ENCODE measurements at places on chromosomes 2 and 18.

GRCh38 chr18:44914028-44914427, 233.3 kb downstream of the SETBP1 start:
- DNase-seq: no peak

GRCh38 chr18:574149-574860, 5.9 kb upstream of the CETN1 start:
- no peak for DNase-seq

DNA sequence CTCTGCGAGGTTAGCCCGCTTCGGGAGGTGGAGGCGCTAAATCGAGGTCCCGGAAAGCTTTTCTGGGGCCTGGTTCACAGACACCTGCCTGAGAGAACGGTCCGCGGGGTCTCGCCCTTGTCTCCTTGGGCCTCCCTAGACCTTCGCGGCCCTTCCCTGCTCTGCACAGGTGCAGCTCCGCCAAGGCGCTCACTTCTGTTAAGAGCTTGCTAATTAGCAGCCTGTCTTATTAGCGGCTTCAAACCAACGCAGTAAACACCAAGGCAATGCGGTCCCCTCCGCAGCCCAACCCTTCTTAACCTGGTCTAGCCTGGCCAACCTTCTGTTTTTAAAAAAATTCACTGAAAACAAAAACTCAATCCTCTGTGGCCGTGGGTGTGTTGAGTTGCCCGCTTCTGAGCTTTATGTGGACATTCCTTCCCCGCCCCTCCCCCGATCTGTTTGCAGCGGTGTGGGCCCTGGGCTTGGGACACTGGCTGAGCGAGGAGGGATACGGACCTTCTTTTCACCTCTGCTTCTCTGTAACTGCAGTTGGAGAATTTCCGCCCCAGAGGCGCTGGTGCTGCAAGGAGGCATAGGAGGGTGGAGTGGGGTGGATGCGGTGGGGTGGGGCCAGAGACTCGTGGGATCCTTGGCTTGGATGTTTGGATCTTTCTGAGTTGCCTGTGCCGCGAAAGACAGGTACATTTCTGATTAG, 3.4 kb upstream of the HOXD4 start:
- no peak for DNase-seq

DNA sequence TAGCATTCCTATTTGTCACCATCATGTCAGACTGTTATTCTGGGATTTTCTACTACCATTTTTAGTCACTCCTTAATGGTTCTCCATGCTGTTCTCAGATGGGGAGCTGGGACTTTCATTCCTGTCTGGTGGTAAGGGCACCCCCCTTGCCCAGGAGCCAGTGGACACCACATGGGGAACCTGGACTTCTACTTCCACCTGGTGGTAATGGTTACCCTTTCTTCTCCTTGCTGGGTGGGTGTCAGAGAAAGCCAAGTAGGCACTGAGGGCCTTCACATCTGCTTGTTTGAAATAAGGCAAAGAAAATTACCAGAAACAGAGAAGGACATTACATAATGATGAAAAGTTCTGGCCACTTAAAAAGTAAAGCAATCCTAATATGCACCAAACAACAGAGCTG, 239.8 kb downstream of the FHOD3 start:
- no peak for DNase-seq

DNA sequence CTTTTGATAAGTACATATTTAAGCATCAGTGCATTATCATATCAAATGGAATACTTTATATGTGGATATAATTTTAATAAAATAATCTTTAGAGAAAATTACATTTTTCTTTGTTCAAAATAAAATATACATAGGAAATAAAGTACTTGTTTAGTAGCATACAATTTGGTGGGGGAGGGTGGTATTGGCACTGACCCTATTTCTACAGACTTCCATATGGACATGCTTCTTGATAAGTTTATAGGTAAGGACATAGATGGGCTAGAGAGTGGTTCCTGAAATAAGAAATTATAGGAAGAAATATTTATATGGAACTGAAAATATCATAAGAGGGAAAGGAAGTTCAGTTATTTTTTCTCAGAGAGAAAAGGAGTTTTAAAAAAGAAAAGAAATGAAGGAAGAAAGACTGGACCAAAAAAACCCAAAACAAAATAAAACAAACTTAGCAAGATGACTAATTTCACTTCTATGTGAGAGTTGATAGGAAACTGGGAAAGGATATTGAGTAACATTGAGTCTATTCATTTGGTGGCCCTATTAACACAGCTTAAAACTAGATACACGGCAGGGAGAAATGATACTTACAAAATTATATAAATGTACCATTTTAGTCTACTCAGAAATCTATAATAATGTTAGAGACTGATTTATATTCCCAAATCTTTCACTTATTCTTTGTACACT, 505.9 kb downstream of the ERBB4 start:
- DNase-seq: no peak

- DNase-seq: no peak
Observed at GRCh38 chr2:60318544-60318943, 234.9 kb downstream of the BCL11A start.

DNA sequence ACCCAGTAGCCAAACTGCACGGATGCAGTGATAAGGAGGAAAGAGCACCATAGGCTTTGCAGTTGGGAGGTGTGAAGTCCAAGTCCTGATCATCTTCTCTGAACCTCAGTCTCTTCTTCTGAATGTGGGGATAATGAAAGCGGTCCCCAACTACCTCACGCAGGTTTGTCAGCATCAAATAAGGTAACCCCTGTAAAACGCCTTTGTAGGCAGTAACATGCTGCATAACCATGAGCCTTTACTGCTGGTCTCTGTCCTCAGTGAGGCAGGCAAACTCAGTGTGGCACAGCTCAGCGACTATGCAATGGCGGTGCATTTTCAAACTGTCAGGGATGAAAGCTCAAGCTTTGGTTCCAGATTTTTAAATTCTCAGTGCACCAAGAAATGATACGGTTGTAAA, 46.1 kb downstream of the DNMT3A start:
- no peak for DNase-seq

DNA sequence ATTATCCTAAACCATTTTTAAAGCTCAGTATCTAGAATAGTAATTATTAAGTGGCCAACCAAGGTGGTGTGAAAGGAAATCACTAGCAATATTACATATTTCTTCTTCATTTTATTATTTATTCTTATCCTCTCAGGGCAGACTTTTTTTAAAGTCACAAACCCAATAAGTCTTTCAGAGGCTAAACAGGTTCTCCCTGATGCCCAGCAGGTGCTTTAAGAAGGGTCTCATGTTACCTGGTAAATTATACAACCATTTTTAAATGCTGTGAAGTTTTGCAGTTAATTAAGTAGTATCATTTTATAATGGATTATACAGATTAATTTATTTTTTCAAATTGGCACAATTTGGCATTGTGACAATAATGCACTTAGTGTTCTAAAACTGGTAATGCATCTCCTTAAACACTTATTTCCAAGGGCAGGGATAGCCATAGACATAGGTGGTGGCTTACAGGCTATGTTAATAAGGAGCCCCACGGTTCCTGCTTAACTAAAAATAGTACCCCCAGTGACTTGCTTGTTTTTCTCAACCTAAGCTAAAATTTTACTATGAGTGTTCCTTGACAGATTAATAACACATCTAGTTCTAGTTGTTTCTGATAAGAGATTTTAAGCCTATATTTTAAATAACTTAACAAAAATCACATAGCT, 67.0 kb downstream of the PMS1 start:
- DNase-seq: no peak

DNA sequence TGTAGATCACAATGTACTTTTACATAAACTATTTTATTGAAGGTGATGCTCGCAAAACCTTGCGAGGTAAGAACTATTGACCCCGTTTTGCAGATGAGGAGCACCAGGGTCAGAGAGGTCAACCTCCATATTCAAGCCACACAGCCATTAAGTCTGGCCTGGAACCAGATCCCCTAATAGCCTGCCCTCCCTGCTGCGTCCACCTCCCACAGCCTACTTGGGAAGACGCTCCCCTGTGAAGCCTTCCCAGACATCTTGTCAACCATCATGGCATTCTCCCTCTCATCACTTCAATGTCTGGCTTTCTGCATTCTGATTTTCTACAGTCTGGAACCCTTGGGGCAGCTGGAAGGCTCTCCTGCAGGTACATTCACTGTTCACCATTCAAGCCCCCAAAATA, 101.0 kb downstream of the TTC32 start:
- no peak for DNase-seq

DNA sequence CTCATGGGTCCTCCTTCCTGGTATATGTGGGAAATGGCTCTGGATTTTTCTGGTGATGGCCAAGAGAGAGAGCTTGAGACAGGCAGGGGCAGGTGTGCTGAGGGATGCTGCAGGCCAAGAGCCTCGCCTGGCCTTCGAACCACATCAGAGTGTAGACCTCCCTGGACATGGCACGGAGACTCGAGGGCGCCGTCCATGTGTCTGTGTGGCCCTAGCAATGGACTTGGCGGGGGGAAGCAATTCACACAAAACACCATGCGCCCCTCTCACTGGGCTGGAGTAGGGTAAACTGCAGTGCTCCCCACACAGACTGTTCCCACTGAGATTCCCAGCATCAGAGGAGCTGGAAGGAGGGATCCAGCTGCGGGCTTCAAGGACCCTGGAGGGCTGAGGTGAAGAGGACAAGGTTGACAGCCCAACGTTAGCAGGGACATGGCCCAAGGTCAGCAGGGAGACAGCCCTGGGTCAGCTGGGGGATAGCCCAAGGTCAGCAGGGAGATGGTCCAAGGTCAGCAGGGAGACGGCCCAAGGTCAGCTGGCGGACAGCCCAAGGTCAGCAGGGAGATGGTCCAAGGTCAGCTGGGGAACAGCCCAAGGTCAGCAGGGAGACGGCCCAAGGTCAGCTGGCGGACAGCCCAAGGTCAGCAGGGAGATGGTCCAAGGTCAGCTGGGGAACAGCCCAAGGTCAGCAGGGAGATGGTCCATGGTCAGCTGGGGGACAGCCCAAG, 75.4 kb upstream of the HDAC4 start:
- DNase-seq: no peak

- no peak for DNase-seq
Observed at GRCh38 chr18:27715751-27716150, 461.2 kb downstream of the CDH2 start.

DNA sequence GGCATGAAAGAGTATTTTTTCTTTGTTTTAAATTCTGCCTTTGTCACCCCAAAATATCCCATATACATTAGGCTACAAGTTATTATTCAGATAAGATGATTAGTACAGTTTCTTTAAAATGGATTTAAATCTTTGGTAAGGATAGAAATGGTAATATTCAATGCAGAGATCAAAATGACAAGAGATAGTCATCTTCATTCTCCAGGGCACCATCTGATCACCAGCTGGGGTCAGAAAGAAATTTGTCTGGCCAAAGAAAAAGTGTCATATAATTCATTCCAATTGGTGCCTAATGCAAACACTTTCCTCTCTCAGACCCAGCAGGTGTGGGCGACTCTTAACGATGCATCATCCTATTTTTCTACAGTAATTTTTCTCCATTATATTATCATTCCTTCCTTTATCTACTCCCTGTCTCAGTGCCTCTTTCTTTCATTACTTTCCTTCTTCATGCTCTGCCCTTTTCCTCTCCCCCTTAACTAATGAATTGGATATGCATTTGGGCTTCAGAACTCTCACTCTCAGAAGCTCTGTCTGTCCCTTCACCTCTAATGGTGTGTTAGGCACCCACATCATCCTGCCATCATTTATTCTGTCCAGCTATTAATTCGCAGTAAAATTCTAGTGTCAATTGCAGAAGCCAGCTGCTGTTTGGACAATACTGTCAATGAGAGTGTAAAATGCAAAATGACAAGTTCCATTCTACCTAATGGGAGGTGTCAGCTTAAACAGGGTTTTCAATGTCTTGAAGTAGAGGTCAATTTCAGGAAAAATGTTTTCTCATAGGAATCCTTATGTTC, 570.5 kb downstream of the TDRD15 start:
- DNase-seq: no peak

DNA sequence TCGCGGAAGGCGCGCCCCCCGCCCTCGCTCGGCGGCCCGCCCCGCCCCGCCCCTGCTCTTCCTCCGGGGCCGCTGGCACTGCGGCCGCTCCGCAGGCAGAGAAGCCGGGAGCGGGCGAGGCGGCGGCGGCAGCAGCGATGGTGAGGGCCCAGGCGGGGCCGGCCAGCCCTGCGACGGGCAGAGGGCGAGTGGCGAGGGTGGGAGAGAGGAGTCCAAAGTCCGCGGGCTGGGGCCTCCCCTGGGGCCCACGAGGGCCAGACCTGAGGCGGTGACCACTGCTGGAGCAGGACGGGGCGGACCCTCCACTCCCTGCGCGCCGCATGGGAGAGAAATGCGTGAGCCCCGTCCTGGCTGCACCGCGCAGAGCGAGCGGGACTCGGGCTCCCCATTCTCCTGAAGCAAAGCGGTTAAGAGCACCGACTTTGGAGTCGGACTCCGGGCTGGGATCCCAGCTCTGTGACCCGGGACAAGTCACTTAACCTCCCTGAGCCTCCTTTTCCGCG, at the start of gene VAMP5:
Gene VAMP5, plus strand, starts transcription at position 78 of the 503 bp plus-strand sequence. Its CDS starts 60 bp downstream, at position 138.
- DNase-seq: peak; percentile 56

GRCh38 chr2:42922790-42923579, 130.6 kb upstream of the HAAO start:
- no peak for DNase-seq

DNA sequence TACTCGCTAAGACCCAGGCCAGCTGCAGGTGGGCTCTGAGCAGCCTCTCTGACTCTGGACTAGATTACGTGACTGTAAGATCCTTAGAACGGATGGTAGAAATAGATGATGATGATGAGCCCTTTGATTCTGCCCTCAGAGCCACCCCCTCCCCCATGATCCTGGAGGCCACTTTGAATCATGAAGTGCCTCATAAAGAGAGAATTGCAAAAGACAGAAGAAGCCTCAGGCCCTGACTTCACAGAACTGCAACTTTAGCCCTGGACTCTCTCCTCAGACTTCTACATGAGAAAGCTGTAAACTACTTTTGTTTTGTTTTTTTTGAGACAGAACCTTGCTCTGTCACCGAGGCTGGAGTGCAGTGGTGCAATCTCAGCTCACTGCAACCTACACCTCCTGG, 15.4 kb upstream of the TET3 start:
- DNase-seq: no peak

DNA sequence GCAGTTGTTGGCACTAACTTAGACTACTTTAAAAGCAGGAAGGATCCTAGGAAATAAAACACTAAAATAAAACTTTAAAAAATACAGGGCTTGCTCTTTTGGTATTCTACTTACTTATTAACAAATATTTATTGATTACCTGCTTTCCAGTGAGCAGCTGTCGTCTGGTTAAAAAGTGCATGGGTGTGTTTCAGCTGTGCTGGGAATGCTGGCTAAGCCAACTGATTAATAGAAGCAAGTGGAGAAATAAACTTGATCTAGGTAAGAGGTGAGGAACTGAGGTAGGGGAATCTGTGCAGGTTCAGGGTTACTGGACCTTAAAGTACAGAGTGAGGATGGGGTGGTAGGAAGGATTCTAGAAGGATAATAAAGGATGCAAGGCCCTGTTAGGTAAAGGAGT, 110.8 kb downstream of the SPTBN1 start:
- DNase-seq: no peak

- no peak for DNase-seq
Observed at GRCh38 chr2:126637386-126637785, 18.6 kb upstream of the GYPC start.

- no peak for DNase-seq
Observed at GRCh38 chr2:23381084-23381483, 3.9 kb upstream of the KLHL29 start.

DNA sequence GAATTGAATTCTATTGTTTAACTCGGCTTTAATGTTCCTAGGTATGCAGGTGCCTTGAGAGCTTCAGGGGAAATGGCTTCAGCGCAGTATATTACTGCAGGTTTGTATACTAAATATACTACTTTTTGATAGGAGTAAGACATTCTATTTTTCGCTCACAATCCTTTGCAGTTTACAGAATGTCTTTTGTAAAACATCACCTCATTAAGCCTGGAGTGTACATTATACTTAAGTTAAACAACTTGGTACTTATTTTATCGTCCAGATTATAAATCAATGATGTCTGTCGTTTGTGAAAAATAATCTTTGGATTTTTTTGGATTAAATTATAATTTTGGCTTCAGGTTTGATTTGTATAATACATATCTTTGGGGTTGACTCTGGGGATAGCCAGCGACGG, 34.4 kb downstream of the USP14 start:
- no peak for DNase-seq

Measured in uterus (tissue), 4 donors.